Tibial nerve (tissue), 4 donors: ENCODE measurements at places on chromosomes 4 and X. TPM values are rescaled to one million over a fixed set of nuclear protein-coding genes. Genes with fewer than 3 reads are reported as not detected.

Gene AGTR2
- total RNA-seq, result not detected

Gene TCP11X2
- total RNA-seq, result not detected

Gene NKX1-1
- not detected for total RNA-seq

DNA sequence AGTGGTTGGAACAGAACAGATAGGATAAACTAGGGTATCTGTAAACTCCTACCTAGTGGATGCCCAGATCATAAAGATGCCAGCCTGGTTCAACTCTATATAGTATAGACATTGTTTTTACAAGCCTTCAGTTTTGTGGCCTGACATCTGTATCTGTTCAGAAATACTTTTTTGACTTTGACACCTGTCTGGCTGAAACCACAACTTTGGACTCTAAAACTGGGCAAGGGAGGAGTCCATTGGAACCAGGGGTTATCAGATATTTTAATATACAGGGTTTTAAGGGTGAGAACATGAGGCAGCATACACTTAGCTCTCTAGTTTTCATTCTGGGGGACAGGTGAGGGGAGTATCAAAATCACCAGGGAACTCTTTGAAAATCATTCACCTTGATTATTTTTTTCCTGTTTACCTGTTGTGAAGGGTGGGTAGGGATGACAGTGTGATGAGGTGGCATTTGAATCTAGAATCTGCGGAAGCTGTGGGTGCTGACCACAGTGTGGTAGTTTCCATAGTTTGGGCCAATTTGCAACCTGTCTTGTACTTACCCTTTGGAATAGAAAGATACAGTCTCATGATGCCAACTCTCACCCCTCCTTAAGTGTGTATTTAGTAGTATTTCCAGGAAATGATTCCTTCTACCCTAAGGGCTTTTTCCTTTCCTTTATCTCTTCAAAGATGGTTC is 20.6 kb downstream of the GAB1 start:
- no peak overlapping the region for H3K4me3 ChIP-seq
- no peaks in the 10 kb centered on the region for H3K27me3 ChIP-seq
- H3K36me3 ChIP-seq, result no peaks in the 10 kb centered on the region
- peak overlapping the region; percentile 33 for H3K27ac ChIP-seq
- peaks cover 8% of the 10 kb centered on the region for H3K4me1 ChIP-seq

DNA sequence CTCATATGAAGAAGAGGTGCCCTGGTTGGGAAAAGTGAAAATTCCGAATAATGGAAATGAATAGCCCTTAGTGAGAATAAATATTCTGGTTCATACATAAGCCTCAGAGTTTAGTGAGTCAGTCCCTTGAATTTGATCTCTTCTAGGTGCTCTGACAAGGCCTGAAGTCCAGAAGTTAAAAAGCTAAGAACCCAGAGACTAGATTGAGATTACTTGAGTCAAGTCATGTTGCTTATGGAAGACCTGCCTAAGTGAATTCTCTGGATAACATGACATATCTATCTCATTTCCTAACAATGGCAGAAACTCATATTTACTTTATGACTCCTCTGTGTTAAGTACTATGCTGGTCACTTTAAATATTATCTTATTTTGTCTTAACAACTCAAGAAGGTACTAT is 10.5 kb upstream of the PRSS48 start:
- H3K4me3 ChIP-seq, result no peak overlapping the region
- H3K36me3 ChIP-seq, result peaks cover 5% of the 10 kb centered on the region
- no peaks in the 10 kb centered on the region for H3K27me3 ChIP-seq
- H3K4me1 ChIP-seq, result no peaks in the 10 kb centered on the region

DNA sequence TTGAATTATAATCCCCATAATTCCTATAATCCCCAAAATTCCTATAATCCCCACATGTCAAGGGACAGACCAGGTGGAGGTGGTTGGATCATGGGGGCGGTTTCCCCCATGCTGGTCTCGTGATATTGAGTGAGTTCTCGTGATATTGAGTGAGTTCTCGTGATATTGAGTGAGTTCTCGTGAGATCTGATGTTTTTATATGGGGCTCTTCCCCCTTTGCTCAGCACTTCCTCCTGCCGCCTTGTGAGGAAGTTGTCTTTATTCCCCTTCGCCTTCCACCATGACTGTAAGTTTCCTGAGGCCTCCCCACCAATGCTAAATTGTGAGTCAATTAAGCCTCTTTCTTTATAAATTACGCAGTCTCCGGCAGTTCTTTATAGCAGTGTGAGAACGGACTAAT is 36.6 kb upstream of the GPR78 start:
- no peaks in the 10 kb centered on the region for H3K4me1 ChIP-seq
- no peaks in the 10 kb centered on the region for H3K27me3 ChIP-seq
- H3K4me3 ChIP-seq, result no peak overlapping the region
- no peak overlapping the region for H3K27ac ChIP-seq

GRCh38 chr4:150219841-150220240 is 141.6 kb downstream of the DCLK2 start:
- no peak overlapping the region for H3K27ac ChIP-seq
- DNase-seq, result no peak

Gene PPARGC1A
- 14.7 TPM for total RNA-seq

GRCh38 chr4:13580036-13580435 is 35.7 kb upstream of the NKX3-2 start:
- no peaks in the 10 kb centered on the region for H3K4me1 ChIP-seq
- no peaks in the 10 kb centered on the region for H3K27me3 ChIP-seq
- H3K4me3 ChIP-seq, result no peak overlapping the region
- H3K36me3 ChIP-seq, result peaks cover 98% of the 10 kb centered on the region

Gene BRS3
- not detected for total RNA-seq

Gene DOK7
- not detected for total RNA-seq

Gene SYNPO2
- total RNA-seq, result 124 TPM

- no peaks in the 10 kb centered on the region for H3K36me3 ChIP-seq
- no peak overlapping the region for H3K27ac ChIP-seq
- H3K4me3 ChIP-seq, result no peak overlapping the region
- no peak for DNase-seq
- H3K27me3 ChIP-seq, result no peaks in the 10 kb centered on the region
These were observed 10.9 kb downstream of the MCTS1 start for GRCh38 chrX:120614816-120615215.

- no peak overlapping the region for H3K4me3 ChIP-seq
- H3K4me1 ChIP-seq, result no peaks in the 10 kb centered on the region
- H3K36me3 ChIP-seq, result no peaks in the 10 kb centered on the region
These were observed 40.4 kb upstream of the PCDH18 start for GRCh38 chr4:137572647-137573046.

GRCh38 chr4:15234116-15234855 is 193.5 kb upstream of the C1QTNF7 start:
- H3K4me1 ChIP-seq, result peaks cover 62% of the 10 kb centered on the region
- no peak overlapping the region for H3K4me3 ChIP-seq
- DNase-seq, result no peak
- no peak overlapping the region for H3K27ac ChIP-seq
- no peaks in the 10 kb centered on the region for H3K27me3 ChIP-seq
- no peaks in the 10 kb centered on the region for H3K36me3 ChIP-seq

DNA sequence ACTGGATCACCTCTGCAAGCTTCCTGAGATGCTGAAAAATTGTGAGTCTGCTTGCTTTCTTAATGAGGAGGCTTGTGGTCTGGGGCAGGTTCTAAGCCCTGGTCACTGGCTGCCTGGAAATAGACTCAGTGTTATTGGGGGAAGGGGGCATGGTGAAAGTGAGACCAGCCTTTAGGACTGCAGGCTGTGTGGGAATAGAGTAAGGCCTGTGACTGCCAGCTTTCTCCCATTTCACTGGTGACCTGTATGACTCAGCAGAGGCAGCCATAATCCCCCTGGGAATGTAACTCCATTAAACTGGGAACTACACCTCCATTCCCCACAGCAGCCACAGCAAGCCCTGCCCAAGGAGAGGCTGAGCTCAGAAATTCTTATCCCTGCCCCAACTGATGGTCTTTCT is 55.9 kb upstream of the IL15 start:
- H3K4me3 ChIP-seq, result no peak overlapping the region
- no peaks in the 10 kb centered on the region for H3K36me3 ChIP-seq
- H3K27ac ChIP-seq, result no peak overlapping the region
